Right atrium auricular region (tissue), 2 donors: ENCODE measurements at places on chromosomes 6 and 20. TPM values are rescaled to one million over a fixed set of nuclear protein-coding genes. Genes with fewer than 3 reads are reported as not detected.

GRCh38 chr6:20286968-20287565 is 74.8 kb upstream of the MBOAT1 start:
- DNase-seq = no peak

DNA sequence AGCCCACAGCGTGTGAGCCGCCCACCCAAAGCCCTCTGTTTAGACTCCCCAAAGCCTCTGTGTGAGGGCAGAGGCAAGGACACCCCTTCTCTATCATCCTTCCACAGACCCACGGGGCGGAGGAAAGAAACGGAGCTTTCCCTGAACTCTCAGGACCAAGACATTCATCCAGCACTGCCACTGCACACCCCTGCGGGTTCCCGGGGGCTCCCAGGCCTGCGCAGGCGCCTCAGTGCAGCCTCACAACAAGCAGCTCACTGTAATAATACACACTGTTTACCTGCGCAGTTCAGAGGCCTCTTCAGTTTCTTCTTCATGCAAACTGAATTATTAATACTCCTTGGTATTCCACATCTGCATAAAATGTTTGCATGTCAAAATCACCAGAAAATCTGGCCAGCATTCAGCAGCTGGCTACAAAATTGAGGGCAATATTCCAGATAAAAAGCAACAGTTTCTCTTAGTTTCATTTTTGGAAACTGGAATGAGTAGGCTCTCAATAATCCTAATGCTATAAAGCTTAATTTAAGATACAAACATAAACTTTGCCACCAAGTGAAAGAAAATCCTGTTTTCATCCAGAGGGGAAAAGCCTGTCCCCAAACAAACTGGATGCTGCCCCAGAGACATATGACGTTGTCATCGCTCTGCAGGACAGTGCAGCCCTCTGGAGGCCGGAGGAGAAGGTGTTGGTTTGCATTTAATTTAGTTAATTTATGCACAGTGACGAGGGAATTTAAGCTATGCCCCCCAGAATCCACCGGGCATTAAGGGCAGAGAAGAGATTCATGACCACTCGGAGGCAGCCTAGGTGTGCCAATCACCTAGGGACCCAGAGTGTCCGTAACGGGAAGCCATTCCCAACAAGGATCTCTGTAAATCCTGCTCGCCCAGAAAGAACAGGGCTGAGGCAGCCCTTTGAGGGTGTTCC is 45.3 kb downstream of the NINL start:
- DNase-seq = no peak

- no peak for DNase-seq
Measured at GRCh38 chr6:24321538-24322162, 36.2 kb downstream of the DCDC2 start.

DNA sequence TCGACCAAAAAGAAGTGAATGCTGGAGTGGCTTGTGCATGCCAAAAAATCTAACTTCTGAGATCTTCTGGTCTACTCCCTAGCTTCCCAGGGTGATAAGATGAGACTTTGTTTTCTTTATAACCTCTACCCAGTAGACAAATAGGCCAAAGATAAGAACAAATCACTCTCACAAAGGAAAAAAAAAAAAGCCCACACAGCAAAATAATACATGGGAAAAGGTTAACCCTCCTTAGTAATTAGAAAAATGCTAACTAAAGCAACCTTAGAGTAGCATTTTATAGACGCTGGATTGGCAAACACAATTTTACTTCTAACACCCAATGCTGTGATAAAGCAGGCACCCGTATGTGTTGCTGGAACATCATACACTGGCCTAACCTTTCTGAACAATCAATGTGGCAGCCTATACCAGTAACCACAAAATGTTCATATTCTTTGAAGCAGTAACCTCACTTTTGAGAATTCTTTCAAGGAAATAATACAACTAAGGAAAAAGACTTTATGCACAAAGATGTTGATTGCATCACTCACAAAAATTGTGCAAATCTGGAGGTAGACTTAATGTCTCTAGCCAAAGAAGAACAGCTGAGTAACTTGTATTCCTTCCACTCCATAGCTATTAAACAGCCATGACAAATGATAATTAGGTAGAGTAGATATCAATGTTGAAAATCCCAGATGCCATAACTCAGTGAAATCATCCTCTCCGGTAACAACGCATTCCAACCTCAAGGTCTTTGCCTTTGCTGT is 116.3 kb upstream of the QKI start:
- no peak for DNase-seq

- DNase-seq = no peak
Measured at GRCh38 chr6:317448-318144, 25.3 kb downstream of the DUSP22 start.

GRCh38 chr6:150934380-150934779 is 68.9 kb downstream of the MTHFD1L start:
- DNase-seq = no peak

- no peak for DNase-seq
Measured at GRCh38 chr6:24949020-24949569, 13.3 kb upstream of the RIPOR2 start.

DNA sequence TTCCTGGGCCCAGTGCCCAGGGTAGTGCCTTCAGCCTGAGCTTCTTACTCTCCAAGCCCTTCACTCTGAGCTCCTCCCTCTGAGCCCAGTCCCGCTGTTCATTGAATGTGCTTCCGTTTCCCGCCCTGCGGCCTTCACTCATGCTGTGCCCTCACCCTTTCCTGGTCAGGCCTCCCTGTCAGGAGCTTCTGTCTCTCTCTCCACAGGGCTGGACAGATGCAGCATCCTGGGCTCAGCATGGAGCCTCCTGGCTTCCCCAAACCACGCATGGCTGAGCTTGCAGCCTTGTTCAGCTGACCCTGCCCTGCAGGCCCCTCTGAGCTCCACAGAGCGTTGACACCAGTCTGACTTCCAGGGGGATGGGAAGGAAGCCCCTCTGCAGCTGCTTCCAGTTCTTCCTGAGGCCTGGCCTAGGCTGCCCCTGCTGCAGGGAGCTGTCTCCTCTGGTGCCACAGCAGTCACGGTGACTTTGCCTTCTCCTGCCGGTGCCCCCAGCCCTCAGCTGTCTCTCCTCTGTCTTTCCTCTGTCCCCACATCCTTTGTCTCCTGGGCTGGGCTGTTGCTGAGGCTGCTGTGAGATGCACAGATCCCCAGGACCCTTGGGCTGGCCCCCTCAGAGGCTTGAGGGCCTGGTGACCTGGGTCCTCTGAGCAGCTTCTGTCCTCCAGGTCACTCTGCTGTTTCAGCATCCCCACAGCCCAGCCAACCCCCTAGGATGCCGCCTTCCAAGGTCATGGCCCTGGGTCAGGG is 7.9 kb upstream of the MYT1 start:
- no peak for DNase-seq

DNA sequence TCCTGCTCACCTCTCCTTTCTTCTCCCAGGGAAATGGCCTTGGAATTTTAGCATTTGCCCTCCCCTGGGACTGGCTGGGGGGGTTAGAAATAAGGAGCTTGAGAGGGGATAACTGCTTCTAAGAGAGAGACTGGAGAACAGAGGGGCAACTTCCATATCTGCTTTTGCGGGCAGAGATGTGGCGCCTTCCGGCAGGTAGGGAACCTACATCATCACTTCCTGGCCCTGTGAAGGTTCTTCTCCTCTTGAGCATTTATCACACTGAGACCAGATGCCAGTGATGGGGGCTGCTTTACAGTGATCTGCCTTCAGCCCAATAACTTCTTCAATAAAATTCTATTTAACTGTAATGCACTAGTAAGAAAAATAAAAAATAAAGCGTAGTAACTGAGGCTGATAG is 48.1 kb downstream of the TBC1D7 start:
- no peak for DNase-seq

DNA sequence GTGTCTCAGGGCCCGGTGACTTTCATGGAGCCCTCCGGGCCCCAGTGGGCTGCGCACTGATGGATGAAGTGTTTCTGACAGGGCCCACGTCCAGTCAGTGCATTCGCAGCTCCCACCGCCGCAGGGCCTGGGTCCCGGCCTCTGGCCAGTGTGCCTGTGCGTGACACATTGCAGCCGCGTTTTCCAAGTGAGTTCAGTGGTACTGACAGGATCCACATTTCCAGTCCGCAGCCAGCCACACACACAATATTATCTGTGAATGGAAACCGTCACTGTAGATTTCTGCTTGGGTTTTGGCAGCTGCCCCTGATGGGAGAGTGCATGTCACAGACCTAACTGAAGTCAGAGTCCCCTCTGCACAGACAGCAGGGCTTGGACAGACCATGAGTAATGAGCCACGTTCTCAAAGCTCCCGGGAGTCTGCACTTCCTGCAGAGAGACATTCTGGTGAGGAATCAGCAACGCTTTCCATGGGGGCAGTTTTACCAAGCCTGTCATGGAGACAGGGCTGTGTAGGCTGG is 171.4 kb downstream of the MYLK4 start:
- DNase-seq = peak; percentile 62

GRCh38 chr20:37759761-37760209 is 66.0 kb downstream of the CTNNBL1 start:
- DNase-seq = no peak

DNA sequence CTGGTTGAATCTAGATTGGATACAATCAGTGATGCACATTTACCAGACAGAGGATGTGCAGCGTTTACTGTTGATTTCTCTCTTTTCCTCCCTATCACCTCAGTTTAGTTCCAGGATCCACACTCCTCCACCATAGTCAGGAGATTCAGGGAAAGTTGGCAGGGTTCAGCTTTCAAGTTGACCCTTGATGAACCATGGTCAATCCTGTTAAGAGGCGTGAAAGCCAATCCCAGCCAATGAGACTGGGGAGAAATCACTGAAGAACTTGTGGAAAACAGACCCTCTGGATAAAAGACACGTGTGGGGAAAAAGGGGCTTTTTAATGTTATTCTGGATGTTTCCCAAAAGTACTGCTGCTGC is 19.2 kb upstream of the SCP2D1 start:
- no peak for DNase-seq

The PDYN gene
- not detected for total RNA-seq

The GMPR gene
- 70.1 TPM for total RNA-seq

The BFSP1 gene
- total RNA-seq = 0.51 TPM

The STMN3 gene
- total RNA-seq = 10.1 TPM
